ENCODE measurements at places on chromosomes 12 and 14.

DNA sequence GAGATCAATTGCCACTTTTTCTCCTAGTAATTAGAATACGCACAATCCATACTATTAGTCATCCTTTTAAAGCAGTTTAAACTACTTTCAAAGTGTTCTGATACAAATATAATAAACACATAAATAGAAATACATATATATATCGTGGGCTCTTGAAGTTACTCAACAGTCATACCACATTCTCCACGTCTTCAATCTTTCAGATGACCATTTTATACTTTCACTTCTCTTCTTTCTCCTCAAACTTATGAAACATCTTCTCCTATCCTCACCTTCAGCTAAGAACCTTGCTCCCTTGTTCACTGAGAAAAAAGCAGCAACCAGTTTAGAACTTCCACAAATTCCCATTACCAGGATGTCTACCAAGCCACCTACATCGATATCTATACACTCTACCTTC lies 19.2 kb downstream of the CEP290 start:
- no peak for DNase-seq

DNA sequence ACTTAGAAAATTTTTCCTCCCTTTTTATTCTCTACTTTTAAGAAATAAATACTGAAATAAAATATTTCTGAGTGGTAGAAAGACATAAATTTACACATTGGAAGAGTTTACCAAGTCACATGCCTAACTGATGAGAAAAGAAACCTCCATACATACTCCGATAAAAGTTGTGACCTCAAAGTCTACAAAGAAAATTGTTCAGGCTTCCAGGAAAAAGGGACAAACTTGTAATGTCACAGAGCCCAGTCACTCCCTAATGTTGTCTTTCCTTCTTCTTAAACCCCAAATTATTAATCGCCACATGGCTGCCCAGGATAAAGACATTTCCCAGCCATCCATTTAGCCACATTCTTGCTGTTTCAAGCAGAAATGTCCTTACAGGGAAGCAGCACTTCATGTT lies 455.3 kb downstream of the MDGA2 start:
- DNase-seq, result no peak

DNA sequence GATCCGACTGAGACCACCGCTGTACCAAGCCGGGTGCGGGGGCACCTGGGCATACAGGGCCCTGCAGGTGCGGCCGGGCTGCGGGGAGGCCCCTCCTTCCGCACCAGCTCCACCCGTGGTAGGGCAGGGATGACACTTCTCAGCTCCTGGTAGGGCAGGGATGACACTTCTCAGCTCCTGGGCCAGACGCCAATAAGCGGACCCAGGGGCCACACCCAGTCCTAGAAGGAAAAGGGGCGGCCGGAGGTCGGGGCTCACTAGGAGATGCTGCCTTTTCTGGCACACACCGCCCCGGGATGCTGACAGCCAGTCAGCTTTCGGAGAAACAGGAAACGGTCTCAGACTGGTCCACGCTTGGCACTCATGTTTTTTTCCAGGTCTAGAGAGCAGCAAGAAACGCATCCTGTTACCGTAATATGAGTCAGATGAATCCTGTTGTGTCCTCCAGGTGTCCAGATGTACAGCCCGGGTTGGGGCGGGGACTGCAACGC lies 34.8 kb downstream of the NFKBIA start:
- DNase-seq, result no peak

DNA sequence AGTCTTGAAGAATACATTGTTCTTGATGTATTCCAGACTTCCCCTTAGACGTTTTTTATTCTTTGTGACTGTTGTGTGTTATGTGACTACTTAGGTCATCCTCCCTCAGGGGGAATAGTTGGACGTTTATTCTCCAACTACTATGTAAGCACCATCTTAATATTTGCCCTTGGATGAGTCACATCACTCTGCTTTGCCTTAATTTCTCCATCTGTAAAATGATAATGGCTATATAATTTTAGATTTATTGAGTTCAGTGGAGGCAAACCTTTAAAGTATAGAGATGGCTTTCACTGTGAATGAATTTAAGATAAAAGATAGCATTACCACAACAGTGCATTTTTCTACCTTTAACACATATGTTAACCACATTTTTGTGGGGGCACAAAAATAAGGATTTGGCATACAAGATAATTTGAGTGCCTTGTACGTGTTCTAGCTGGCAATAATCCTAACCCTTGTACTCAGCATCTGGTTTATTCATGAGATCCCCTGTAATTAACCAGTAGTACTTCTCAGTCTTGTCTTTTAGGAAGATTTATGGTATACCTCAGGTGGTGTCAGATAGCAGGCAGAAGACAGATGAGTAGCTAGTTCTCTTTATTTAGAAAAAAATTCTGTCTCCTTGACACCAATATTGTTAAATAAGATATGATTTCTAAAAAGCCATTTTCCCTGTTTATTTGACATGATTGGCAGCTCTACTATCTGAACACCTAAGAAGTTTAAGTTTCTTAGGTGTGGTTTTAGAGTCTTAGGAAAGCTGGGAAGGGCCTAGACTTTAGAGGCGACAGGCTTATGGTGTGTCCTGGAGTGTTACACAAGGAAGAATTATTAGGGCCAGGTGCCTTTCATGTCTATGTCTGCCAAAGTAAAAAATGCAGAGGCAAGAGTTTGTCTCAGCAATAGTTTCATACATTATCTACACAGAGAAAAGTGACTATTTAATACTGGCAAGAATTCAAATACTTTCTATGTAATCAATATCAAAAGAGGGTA lies 152.3 kb downstream of the RAD51B start:
- no peak for DNase-seq

DNA sequence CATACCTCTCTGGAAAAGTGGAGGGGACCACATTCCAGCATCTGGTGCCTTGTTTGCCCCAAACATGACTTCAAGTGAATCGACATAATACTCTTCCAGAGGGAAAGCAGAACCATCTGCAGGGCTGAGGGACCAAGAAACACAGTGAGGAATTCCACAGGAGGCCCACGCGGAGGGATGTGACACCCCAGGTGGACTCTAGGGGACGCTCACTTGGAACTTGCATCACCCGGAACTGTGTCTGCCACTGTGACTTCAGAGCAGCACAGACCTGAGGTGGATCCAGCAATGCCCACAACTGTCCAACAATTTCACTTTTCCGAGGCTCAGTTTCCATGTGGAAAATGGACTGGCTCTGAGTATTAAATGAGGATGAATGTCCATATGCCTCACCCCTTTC lies 14.3 kb upstream of the CLMN start:
- DNase-seq, result no peak

Measured in breast epithelium (tissue), 4 donors.